Activated CD4-positive, alpha-beta T cell treated with anti-CD3 and anti-CD28 coated beads for 48 hours (primary cell): ENCODE measurements at places on chromosomes 1 and 21.

DNA sequence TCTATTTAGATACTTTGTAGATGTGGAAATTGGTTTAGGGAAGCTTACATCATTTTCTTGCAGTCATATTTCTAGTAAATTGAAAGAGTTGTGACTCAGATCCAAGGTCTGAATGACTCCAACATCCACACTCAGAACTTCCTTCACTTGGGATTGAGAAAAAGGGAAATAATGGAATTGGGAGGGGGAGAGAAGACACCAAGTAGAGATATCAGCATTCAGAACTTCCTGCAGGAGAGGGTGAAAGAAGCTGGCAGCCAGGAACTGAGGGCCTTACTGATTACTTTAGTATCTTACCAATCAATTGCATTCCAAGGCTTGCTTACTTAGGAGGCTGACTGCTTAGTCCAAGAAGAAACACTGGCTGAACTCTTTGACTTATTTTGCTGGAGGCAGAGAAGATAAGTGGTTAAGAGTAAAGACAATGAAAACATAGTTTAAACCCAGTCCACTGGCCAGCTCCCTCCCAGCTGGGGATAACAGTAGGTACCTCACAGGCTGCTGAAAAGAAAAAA, 21.7 kb downstream of the APP start:
- DNase-seq = no peak

- no peak for DNase-seq
These were observed 11.5 kb upstream of the NEXN start for GRCh38 chr1:77876884-77877283.

DNA sequence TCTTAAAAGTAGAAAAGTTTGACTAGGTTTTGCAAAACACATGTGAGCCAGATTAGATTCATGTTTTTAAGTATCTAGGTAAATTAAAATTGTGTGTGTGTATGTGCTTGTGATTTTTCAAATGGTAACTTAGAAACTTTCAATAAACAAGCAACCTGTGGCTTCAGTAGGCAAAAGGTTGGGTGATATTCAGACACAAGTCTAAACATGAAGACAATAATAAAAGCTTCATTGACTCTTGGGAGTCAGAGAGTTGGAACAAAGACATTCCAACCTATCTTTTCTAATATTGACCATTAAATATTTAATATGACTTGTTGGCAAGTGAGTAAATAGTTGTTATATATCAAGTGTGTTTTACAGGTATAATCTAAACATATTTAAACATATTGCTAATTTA, 1049.6 kb upstream of the ADGRL4 start:
- DNase-seq = no peak

DNA sequence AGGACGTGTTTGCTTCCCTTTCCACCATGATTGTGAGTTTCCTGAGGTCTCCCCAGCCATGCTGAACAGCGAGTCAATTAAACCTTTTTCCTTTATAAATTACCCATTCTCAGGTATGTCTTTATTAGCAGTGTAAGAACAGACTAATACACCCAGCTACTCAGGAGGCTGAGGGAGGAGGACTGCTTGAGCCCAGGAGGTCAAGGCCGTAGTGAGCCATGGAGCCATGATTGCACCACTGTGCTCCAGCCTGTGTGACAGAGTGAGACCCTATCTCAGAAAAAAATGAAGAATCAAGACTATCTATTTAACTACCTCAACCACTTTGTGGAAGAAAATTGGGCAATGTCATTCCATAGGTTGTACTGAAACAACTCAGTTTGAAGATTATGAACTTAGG, 54.6 kb upstream of the SEC16B start:
- DNase-seq = no peak

DNA sequence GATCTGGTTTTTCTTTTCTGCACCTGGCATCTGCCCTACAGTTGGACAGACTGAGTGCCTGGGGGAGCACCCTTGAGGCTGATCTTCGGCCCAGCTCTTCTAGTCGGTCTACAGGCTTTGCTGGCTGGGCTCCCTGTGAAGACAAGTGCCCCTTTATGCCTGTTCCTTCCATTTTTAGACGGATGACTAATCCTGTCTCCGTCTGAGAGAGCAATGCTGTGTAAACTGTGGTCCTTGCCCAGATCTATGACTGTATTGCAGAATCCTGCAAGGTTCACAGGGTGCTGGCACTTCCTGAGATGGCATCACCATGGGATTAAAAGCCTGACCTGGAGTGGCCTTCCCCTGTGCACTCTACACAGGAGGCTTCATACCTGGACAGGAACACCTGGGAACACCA, 47.6 kb upstream of the SAMD13 start:
- no peak for DNase-seq

GRCh38 chr1:15578921-15579682, 5.7 kb downstream of the AGMAT start:
- peak; percentile 35 for DNase-seq

DNA sequence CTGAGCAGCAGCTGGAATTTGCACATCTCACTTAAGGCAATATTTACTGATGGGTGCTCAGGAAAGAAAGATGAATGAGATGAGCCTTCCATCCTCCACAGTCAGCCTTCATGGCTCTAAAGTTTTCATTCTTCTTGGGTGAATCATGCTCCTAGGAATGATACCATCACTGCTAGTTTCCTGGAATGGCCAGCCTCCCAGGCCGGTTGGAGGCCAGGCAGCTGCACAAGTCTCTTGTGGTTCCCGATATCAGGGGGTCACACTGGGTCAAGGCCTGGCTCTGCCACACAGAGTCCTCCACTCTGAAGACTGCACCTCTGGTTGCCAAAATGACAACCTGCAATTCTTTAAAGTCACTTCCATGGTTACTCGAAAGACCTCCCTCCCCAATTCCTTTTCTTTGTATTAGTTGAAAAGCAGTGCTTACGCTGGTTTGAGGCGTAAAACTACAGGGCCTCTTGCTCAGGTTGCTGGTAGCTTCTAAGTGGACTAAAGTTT, 46.2 kb upstream of the PALMD start:
- DNase-seq = no peak

DNA sequence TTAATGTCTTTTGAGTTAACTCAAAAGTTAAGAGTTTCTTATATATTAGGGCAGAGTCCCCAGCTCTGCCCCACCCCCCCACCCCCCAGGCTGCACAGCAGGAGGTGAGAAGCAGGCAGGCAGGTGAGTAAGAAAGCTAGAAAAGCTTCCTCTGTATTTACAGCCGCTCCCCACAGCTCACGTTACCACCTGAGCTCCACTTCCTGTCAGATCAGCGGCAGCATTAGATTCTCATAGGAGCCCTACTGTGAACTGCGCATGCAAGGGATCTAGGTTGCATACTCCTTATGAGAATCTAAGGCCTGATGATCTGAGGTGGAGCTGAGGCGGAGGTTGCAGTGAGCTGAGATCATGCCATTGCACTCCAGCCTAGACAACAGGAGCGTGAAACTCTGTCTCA, 81.9 kb downstream of the SIM2 start:
- no peak for DNase-seq

GRCh38 chr1:15445390-15446122, 7.3 kb downstream of the CTRC start:
- no peak for DNase-seq

GRCh38 chr1:20141001-20141400, 1.9 kb downstream of the PLA2G2F start:
- no peak for DNase-seq

DNA sequence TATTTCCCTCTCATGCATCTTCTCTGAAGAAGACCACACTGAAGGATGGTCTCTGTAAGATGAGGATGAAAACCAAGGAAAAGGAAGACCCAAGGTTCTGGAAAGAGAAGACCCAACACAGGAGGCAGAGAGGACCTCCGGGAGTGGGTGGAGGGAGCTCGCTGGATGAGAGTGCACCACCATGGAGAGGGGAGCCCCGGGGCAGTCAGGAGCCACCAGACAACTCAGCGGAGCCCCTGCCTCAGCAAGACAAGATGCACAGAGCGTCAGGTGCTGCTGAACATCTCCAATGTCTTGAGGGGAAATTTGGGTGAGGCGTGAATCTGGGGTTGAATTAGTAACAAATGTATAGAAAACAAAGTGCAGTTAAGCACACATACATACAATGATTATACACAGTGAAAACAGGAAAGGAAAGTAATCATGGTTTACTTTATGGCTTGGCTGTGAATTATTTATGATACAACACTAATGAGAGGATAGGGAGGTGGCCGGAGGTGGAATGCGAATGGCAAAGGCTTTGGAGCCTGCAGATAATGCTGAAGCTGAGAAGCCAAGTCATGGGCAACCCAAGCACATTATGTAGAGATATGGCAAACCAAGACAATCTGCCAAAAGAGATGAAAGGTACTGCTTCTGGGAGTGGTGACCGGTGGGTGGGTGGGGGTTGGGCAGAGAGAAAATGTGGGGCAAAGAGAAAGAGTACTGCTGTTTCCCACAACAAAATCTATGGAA, 80.4 kb upstream of the EDN2 start:
- DNase-seq = peak; percentile 1

GRCh38 chr1:69121723-69122122, 446.0 kb upstream of the LRRC7 start:
- no peak for DNase-seq

GRCh38 chr1:55060133-55060999, 21.0 kb downstream of the PCSK9 start:
- peak; percentile 55 for DNase-seq

DNA sequence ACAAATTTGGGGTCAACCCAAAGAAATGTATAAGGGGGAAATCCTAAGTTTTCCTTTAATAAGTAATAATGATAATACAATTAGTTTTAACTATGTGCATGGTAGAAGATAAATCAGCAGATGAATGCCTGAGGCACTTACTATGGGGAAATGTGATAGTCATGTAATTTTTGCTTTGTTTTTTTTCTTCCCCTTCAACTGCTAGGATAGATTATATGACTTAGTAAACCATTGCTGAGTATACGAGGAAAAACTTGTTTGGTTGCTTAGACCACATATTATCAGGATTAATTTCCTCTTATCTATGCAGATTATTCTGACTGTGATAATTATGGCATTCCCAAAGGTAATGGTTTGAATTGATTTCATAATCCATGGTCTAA, 181.1 kb downstream of the TGFB2 start:
- DNase-seq = no peak

- no peak for DNase-seq
These were observed 1.1 kb downstream of the SLC5A9 start for GRCh38 chr1:48223366-48224240.

GRCh38 chr21:37423103-37423502, 56.5 kb downstream of the DYRK1A start:
- no peak for DNase-seq

DNA sequence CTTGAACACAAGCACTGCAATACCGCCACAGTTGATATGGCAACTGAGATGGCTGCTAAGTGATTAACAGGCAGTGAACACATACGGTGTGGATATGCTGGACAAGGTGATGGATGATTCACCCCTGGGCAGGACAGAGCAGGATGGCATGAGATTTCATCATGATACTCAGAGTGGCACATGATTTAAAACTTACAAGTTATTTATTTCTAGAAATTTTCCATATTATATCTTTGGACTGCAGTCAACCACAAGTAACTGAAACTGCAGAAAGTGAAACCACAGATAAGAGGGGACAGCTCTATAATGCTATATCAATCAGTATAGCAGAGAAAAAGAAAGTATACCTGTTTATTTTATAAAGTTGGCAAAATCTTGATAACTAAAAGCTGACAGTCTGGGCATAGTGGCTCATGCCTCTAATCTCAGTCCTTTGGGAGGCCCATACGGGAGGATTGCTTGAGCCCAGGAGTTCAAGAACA, 47.9 kb downstream of the PHACTR4 start:
- no peak for DNase-seq

GRCh38 chr1:109158433-109158832, 44.5 kb downstream of the ELAPOR1 start:
- no peak for DNase-seq

DNA sequence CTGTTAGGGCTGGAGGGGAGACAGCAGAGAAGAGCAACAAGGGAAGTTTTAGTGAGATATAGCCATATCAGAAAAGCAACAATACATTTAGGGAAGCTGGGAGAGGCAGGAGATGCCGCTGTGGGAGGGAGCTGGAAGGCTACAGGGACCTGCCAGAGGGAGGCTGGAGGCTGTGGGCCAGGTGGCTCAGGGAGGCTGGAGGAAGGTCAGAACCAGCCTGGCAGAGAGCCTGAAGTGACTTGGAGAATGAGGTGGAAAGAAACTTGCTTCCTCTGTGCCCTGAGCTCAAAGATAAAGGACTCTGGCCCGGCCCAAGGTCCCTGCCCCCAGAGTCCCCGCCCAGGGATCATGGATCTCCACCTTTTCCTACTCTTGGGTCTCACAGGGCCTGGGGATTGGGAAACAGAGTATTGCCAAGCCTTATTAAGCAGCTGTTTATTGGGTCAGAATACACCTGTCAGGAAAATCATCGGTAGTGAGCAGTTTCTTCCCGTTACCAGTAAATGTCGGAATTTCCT, 85.9 kb downstream of the KIF26B start:
- no peak for DNase-seq

- DNase-seq = no peak
These were observed 105.9 kb downstream of the RGL1 start for GRCh38 chr1:183910845-183911244.

DNA sequence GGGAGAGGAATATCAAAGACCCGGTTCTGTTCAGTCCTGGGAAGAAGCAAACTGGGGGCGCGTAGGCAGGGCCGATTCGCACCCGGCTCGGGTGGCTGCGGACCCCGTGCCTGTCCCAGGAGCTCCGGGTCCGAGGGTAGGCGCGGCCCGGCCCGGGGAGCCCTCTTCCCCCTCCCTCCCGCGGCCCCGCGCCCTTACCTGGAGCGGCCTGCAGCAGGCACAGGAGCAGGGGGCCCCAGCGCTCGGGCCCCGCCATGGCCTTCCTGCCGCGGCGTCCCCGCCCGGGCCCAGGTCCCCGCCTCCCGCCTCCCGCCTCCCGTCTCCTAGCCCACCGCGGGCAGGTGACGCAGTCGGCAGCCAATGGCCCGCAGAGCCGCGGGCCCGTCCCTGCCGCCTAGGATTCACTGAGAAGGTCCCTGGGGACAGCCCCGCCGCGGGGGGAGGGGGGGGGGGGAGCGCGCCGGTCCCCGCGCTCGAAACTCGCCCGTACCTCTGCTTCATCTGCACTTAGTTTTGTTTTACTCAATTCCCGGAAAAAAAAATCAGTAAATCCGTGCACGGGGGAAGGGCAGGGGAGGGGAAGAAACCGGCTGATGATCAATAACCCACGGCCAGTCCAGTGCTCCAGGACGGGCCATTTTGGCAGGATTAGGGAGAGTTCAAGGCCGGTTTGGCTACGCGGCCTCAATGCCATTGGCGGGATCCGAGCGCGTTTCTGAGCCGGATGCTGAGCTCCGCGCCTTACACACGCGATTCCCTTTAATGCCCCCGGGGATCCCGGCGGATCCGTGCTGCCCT, at the start of gene IFNLR1:
TSS of gene IFNLR1 (minus strand) at position 297 of the 798 bp plus-strand sequence. CDS start at position 256, 41 bp downstream.
- peak; percentile 86 for DNase-seq

GRCh38 chr1:1387098-1388077, 11.7 kb downstream of the CCNL2 start:
- DNase-seq = no peak

GRCh38 chr21:30425826-30426225, at the start of gene KRTAP13-3:
TSS of gene KRTAP13-3 (minus strand) at chr21:30425926. CDS start at chr21:30425912, 14 bp downstream.
- DNase-seq = no peak

GRCh38 chr1:41322835-41323234, 38.4 kb upstream of the FOXO6 start:
- DNase-seq = peak; percentile 47
